Stimulated activated CD8-positive, alpha-beta memory T cell treated with anti-CD3 and anti-CD28 coated beads, Interleukin-2, amount 100 ng/mL, for 1 hour (primary cell): ENCODE measurements at places on chromosomes 5 and 9.

- no peak for DNase-seq
Observed at GRCh38 chr5:179131886-179132585, 71.9 kb downstream of the ZNF354C start.

GRCh38 chr9:134663084-134663483 is 21.5 kb downstream of the COL5A1 start:
- DNase-seq, result no peak

- DNase-seq, result peak; percentile 49
Observed at GRCh38 chr5:157651623-157652376, 438 bp downstream of the SOX30 start.

DNA sequence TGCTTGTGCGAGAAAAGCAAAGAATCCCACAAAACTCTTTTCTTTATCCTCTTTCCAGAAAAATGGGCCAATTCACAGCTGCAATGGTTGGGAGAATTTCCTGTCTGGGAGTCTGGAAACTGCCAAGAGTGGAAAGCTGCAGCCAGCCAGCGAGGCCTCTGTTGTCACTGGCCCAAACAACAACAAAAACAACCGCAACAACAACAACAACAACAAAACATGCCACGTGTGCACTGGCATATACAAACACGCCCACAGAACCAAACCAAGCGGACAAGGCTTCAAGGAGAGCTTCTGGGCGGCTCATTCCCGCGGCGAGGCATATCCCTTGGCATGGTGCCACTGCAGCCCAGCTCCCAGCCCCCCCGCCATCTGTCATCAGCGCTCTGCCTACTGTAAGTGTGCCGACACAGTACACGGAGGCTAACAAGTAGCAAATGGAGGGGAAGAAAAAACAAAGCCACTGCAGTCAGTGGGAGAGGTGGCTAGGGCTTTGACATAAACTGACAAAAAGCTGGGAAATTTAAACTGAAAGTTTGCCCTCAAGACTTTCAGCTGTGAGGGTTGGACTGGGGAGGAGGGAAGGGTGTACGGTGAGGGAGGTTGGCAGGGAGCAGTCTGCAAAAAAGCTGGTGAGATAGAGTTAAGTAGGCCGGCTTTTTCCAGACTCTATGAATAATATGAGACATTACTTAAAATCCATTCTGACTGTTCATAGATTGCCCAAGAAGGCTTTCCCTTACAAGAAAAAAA is 165.0 kb upstream of the ZNF462 start:
- no peak for DNase-seq

- DNase-seq, result no peak
Observed at GRCh38 chr9:2962471-2963172, 118.7 kb upstream of the PUM3 start.

GRCh38 chr5:95583992-95584391 is 29.1 kb downstream of the ARSK start:
- no peak for DNase-seq

DNA sequence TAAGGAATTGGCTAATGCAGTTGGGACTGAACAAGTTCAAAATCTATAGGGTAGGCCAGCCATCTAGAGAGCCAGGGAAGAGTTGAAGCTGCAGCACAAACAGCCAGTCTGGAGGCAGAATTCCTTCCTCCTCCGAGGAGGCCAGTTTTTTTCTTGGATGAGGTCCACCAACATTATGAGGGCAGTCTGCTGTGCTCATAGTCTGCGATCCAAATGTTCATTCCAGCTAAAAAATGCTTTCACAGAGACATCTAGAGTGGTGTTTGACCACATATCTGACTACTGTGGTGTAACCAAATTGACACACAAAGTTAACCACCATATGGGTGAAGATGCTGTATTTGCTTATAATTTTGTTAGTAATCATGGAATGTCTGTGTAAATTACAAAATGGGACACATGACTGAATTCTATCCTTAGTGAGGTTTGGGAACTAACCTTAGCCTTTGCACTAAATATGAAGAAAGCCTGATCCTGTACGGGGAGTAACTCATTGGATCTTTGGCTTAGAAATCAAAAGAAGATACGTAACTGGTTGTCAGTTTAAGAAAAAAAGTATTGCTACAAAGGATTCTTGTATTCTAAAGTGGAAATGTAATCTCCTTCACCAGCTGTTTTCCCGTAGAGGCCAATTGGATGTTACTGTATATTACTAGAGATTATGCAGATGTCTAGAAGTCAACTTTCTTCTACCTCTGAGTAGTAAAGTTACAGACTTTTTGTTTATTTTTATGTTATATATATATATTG is 70.6 kb downstream of the SPIN1 start:
- DNase-seq, result no peak

- peak; percentile 66 for DNase-seq
Observed at GRCh38 chr5:151213803-151214613, 9.9 kb downstream of the CCDC69 start.

GRCh38 chr5:151239237-151239861 is 13.6 kb upstream of the GM2A start:
- peak; percentile 24 for DNase-seq

DNA sequence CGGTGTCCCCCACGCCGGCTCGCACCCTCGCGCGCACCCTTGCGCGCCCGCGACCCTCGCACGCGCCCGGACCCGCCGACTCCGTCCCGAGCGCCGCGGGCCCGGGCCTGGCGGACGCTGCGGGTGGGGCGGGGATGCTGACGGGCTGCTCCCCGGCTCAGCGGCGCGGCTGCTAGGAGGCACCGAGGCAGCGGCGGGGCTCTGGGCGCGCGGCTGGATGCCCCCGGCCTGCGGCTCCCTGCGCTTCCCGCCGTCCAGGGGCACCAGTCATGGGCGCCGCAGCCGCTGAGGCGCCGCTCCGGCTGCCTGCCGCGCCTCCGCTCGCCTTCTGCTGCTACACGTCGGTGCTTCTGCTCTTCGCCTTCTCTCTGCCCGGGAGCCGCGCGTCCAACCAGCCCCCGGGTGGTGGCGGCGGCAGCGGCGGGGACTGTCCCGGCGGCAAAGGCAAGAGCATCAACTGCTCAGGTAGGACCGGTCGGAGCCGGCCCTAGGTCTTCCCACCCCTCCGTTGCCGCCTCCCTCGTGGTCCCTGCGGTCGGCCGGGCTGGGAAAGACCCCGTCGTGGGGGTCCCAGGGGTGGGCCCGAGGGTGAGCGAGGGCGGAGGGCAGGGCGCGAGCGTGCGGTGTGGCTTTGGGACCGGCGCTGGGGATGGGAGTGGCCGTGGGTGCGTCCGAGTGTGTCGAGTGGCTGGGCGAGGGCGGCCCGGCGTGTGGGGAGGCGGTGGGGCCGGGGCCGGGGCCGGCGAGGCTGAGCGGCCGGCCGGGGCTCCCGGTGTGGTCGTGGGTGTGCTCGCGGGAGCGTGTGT is 530 bp downstream of the TMEFF1 start:
- DNase-seq, result no peak

DNA sequence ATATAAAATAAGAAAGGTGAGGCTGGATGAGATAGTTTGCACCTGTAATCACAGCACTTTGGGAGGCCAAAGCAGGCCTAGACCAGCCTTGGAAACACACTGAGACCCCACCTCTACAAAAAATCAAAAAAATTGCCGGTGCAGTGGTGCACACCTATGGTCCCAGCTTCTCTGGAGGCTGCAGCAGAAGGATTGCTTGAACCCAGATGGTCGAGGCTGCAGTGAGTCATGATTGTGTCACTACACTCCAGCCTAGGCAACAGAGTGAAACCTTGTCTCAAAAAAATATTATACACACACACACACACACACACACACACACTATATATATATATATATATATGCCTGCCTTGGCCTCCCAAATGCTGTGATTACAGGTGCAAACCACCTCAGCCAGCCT is 1.3 kb downstream of the SLC35D2 start:
- no peak for DNase-seq

DNA sequence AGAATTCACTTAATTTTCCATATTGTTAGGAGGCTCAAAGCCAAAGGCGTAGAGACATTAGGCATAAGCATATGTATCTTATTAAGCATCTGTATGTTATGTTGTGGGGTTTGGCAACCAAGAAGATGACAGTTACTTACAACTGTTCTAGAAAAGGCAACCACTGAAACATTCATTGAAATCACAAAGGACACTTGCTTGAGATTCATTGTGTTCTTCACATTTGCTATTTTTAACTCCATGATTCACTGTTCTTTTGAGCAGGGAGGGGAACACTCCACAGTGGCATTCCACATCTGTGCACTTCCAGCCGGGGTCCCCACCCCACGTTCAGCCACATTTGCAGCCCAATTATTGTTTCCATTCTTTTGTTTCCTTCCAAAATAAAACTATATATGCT is 107.1 kb downstream of the PALM2AKAP2 start:
- no peak for DNase-seq

- DNase-seq, result no peak
Observed at GRCh38 chr5:10467281-10468198, 25.9 kb downstream of the ROPN1L start.

DNA sequence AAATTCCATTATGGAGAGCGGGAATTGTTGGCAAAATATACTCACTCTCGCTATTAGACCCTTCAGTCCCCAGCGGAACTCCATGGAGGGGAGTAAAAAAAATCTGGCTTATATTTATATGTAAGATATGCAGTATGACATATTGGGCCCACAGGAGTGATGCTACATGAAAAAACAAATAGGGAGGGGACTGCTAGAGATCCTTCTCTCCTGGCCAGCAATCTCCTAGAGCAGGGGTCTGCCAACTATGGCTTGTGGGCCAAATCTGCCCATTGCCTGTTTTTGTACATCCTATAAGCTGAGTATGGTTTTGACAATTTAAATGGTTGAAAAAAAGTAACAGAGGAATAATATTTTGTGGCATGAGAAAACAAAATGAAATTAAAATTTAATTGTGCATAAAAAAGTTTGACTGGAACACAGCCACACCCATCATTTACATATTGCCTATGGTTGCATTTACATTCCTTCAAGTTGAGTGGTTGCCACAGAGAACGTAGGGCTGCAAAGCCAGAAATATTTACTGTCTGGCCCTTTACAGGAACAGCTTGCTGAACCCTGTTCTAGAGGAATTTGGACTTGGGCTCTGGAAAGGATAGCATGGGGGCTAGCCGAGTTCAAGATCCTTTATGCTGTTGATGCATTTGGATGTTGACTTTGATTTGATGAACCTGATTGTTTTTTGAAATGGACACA is 197.3 kb upstream of the CLINT1 start:
- DNase-seq, result no peak
